ENCODE measurements at places on chromosomes 5 and 9.
A peak's percentile ranks its signal among the peaks of the same experiment; 100 is the strongest.

DNA sequence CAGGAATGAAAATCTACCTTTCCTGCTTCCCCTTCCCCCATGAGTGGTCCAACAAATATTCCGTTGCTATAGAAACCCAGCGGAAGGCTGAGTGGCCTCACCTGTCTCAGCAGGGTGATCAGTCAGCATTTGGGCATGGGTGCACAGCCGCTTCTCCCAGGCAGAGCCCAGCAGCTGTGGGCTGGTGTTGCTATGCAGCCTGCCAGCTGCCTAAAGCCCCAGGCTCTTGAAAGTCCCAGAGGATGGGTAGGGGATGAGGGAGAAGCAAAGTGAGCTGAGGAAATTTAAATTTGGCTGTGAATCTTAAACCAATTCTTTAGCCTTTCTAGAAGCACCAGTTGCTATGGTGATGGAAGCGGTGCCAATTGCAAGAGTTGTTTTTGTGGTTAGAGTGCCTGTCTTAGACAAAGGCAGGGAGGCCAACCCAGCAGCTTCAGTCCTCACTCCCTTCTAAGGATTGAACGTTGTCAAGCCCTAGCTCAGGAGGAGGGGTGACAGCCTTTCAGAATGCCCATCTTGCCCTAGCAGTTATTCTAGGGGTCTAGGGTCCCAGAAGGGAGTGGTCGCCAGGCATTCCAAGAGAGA lies 151.5 kb upstream of the PITX1 start:
- no peak for DNase-seq

DNA sequence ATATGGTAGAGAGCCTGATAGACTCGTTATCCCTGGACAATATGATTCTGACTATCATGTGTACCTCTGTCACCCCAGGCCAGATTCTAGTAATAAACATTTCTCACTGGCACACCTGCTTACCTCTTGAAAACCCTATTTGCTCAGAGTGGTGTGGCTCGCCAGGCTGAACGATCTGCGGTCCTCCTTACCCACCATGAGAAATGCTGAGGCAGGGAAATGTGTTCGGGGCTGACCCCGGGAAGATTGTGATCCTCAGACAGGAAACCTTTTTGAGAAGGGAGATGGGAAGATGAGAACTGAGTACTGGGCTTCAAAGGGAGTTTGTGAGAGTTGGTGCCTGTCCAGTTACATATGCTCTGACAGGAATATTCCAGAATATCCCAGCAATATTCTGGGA lies 10.7 kb upstream of the PRXL2C start:
- no peak for DNase-seq

DNA sequence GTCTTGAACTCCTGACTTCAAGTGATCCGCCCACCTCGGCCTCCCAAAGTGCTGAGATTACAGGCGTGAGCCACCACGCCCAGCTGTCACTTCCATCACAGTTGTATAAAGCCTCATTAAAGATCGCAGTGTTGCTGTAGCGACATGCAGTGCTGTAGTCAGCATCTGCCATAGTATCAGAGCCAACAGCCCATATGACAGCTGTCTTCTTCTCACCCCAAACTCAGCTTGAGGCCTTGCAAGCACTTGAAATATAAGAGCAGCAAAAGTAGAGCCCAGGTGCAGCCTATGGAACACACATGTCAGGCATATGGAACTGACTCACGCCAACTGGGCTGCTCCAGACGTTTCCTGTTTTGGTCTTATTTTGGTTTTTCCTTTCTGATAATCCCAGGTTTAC lies 167.8 kb downstream of the TRIO start:
- DNase-seq: peak; percentile 99

- no peak for DNase-seq
Observed at GRCh38 chr9:2720179-2720654, 2.9 kb downstream of the KCNV2 start.

GRCh38 chr5:160161626-160162025 lies 42.4 kb upstream of the PWWP2A start:
- DNase-seq: no peak

- DNase-seq: no peak
Observed at GRCh38 chr5:109701252-109701651, 11.5 kb downstream of the MAN2A1 start.

GRCh38 chr9:130555968-130556367 lies 23.4 kb upstream of the FUBP3 start:
- peak; percentile 39 for DNase-seq

DNA sequence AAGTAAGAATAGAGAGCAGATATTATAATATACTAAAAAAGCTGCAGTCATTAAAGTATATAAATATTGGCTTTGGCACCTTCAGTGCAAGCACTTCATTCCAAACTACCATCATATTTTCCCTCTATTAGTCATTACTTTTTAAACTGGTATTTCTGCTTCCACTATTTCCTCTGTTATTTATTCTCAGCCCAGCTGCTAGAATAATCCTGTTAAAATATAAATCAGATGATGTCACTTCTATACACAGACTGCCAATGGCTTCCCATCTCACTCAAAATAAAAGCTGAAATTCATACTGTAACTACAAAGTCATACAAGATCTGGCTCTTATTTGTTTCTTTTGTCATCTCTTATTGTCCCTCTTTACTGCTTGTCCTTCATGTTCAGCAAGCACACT lies 432.9 kb downstream of the TLE4 start:
- no peak for DNase-seq

DNA sequence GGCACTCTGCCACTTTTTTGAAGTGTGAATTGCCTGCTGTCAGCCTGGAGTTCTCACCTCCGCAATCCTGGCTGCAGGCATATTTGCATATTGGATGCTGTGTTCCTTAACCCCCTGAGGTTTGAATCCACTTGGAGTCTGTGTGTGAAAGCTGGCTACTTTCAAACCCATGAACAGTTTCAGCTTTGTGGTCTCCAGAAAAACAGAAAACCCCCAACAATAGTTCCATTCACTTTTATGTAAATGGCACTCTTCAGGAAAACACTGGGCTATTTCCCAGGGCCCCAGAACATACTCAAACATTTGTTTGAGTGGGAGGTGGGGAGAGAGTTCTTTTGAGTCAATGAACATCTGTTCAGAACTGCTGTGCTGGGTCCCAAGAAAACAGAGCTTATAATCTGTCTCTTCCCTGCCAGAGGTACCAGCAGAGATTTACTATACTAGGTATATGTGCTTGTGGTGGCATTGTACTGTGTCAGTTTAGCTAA lies 5.0 kb downstream of the NUDT2 start:
- DNase-seq: peak; percentile 23

GRCh38 chr5:1007681-1008450 lies 736 bp upstream of the NKD2 start:
- no peak for DNase-seq

DNA sequence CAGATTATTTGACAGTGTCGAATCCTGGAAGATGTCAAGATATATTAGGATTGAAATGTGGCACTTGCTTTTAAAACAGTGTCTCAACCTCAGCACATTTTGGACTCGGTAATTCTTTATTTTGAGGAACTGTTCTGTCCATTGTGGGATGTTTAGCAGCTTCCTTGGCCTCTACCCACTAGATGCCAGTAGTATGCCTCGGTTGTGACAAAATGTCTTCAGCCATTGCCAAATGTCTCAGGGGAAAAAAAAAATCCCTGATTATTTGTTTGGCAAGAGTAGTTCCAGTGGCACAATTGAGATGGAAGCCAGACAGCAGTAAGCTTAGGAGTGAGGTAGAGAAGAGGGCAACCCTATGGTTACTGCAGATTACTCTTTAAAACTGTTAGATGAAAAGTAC lies 694.5 kb upstream of the RIOK2 start:
- DNase-seq: no peak

- no peak for DNase-seq
Observed at GRCh38 chr5:145859453-145859852, 13.4 kb downstream of the GRXCR2 start.

GRCh38 chr5:94388773-94389514 lies 229.5 kb downstream of the KIAA0825 start:
- DNase-seq: no peak

GRCh38 chr5:179753971-179754370 lies 21.3 kb downstream of the MAML1 start:
- no peak for DNase-seq

DNA sequence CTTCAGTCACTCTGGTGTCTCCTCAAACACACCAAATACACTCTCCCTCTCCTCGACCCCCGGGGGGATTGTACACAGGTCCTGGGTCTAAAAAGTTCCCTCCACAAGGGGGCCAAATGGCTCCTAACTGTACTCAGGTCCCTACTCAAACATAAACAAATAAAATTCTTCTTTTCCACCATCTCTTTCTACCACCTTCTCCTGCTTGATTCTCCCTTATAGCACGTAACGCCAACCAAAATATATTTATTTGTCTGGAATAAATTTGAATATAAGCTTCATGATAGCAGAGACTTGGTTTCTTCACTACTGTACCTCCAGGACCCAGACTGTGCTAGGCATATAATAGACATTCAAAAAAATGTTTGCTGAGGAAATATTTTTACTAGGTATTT lies 21.4 kb downstream of the ZNF608 start:
- DNase-seq: no peak

GRCh38 chr5:51060953-51061352 lies 322.3 kb upstream of the ISL1 start:
- DNase-seq: no peak

DNA sequence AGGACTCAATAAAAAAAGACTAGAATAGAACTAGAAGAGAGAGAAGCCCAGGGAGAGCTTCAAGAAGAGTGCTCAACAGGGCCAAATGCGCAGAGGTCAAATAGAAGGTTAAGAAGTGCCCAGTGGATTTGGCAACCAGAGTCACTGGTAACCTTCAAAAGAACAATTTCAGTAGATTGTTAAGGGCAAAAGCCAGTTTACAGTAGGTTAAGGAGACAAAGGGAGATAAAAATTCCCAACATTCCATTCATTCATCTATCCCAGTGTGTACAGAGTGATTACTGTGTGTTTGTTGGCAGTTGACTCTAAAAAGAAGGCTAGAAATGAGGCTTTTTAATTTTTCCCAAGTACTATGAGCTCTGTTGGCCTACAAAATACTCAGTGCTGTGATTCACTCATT lies 69.4 kb downstream of the RIGI start:
- no peak for DNase-seq

DNA sequence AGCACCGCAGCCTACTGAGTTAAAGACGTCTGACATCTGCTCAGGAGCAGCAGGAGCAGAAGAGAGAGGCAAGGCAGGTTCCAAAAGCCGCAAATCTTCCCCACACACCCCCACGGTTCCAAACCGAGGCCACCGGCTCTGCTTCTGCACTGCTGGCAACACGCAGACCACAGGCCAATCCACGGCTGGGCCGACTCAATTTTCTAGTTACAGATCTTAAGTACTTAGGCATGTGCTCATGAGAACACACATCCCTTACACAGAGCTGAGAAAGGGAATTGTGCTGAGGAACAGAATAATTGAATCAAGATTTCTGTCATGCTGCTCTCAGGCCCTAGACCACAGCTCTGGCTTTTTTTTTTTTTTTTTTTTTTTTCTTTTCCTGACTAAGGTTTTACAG lies 32.6 kb downstream of the PAX5 start:
- peak; percentile 34 for DNase-seq

- peak; percentile 49 for DNase-seq
Observed at GRCh38 chr5:11050596-11051304, 289.7 kb upstream of the DAP start.

DNA sequence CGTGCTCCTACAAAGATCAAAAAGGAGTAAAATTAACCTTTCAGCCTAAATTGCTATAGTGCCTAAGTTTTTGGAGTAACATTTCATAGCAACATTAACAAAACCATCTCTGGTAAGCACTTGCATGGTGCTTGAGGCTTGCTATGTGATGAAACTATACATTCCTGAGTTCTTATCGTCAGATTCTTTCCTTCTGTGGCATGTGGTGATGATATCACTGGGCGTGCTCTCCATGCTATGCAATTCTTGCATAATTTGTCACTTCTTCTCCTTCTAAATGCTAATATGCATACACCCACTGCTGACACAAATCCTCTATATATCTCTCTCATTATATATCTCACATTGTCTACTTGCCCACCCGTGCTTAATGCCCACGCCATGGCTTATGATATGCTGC lies 2019.9 kb downstream of the MAT2B start:
- DNase-seq: no peak

- DNase-seq: no peak
Observed at GRCh38 chr9:92146610-92147009, 31.4 kb upstream of the SPTLC1 start.

DNA sequence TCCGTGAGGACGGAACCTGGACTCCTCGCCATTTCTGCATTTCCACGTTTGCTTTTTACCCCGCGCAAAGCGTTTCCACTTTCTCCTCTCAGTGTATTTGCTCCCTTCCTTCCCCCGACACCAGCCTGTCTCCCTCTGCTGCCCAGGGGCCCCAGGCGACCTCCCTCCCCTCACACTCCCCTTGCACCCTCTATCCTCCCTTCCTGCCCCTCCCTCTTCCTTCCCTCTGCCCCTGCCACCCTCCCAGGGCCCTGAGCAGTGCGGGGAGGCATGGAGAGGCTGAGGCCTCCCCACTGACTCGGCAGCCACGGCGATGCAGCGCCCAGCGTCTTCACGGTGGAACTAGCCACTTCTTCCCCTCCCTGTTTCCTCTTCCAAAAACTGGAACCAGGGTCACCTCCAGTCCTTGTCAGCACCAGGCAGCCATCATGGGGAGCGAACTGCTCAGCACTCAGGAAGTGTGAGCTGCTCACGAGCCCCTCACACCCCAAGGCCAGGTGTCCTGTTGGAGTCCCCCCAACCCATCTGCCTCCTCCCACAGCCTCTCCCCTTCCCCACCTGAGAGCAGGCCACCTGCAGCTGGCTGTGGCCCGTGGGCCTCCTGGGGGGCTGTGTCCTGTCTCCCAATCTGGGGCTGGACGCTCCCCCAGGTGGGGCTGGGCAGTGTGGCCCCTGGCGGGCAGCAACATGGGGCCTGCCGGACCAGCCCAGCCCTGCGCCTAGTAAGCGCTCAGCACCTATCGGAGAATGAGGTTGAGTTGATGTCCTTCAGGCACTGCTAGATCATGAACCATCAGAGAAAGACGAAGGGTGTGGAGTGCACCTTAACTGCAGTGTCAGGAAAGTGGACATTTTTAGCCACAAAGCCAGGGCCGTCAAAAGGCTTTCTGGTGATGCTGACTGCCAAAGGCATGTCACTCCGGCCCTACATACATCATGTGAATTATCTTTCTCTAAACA lies 17.5 kb downstream of the UBE2QL1 start:
- no peak for DNase-seq
